ENCODE measurements at places on chromosomes 3 and 15. TPM values are rescaled to one million over a fixed set of nuclear protein-coding genes. Genes with fewer than 3 reads are reported as not detected.

Gene CCDC9B
- 30.1 TPM for total RNA-seq

DNA sequence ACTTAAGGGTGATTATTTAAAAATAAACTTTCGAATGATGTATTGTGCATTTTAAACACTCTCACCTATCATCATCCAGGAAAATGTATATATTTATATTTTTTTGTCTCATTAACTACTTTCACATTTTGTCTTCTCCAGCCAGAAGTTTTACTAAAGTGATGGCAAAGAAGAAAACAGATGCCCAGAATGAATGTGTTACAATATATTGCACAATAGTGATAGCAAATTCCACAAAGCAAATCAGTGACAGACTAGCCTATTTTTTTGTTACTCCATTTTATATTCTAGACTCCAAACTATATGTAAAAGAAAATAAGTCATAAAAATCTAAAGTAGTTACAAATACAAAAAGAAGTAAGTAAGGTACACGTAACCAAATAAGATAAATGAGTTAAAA lies 414.7 kb downstream of the EPHA3 start:
- DNase-seq, result no peak
- H3K4me1 ChIP-seq, result no peaks in the 10 kb centered on the region
- H3K4me3 ChIP-seq, result no peak overlapping the region
- no peaks in the 10 kb centered on the region for H3K36me3 ChIP-seq
- H3K27me3 ChIP-seq, result no peaks in the 10 kb centered on the region
- no peak overlapping the region for H3K27ac ChIP-seq

Gene GOLGA8Q
- total RNA-seq, result 5.1 TPM

Gene RAD54L2
- total RNA-seq, result 41.8 TPM

GRCh38 chr3:183699238-183699947 lies 1.8 kb downstream of the YEATS2 start:
- H3K4me3 ChIP-seq, result peak overlapping the region; percentile 84
- no peak for DNase-seq
- no peaks in the 10 kb centered on the region for H3K27me3 ChIP-seq
- H3K27ac ChIP-seq, result peak overlapping the region; percentile 73
- H3K36me3 ChIP-seq, result no peaks in the 10 kb centered on the region

DNA sequence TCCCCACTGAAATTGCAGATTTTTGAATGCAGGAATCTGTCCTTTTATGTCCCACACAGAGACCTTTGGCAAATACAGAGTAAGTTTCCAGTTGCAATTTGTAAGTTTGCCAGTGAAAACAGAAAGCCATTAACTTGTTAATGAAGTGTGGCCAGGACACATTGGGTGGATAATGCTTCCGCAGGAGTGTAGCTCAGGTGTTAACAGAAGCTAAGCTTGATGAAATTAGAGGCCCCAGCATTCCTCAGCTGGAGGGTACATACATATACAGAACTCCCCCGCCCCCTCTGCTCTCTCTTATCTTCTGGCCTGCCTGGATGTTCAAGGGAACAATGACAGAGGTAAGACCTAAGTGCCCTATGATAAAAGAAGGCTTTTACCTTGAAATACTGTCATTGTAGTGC lies 8.1 kb upstream of the LRRC2 start:
- no peak overlapping the region for H3K27ac ChIP-seq
- no peak for DNase-seq
- no peaks in the 10 kb centered on the region for H3K36me3 ChIP-seq
- H3K4me1 ChIP-seq, result no peaks in the 10 kb centered on the region
- no peak overlapping the region for H3K4me3 ChIP-seq

DNA sequence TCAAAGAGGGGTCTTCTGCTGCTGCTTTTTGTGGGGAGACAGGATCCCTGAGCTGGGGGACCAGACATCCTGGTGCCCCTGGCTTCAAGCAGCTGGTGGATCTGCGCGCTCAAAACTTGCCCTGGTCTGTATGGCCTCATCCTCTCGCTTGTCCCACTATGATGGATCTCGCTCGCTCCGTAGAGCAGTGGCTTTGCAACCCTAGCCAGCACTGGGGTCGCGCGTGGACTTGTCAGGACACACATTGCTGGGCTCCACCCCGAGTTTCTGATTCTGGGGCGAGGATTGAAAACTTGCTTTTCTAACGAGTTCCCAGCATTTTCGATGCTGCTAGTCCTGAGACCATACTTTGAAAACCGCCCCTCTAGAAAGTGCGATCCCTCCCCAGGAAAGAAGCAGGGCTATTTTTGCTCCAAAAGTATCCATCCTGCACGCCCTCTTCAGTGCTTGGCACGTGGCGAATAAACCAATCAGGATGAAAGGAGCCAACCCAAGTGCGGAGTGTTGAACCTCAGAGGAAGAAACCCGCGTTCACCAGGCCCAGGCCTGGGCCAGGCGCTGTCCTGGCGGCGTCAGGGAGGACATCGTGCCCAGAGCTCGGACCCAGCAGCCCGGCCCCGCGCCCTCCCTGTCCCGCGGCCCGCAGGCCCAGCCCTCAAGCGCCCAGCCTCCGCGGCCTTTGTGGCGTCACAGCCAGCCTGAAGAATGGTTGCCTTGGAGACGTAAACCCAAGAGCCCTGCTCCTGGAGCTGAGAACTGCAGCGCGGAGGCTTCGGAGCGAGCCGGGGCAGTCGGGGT lies at the start of gene CFAP100:
TSS of gene CFAP100 (plus strand) at position 731 of the 798 bp plus-strand sequence. CDS start 1,092 bp downstream, outside the sequence.
- H3K4me1 ChIP-seq, result no peaks in the 10 kb centered on the region
- H3K27me3 ChIP-seq, result no peaks in the 10 kb centered on the region
- no peak for DNase-seq

Measured in thoracic aorta (tissue), 2 donors.